Activated CD4-positive, alpha-beta memory T cell treated with anti-CD3 and anti-CD28 coated beads for 36 hours (primary cell): ENCODE measurements at places on chromosomes 13 and 19. TPM values are rescaled to one million over a fixed set of nuclear protein-coding genes. Genes with fewer than 3 reads are reported as not detected.

The NLRP4 gene
- not detected for total RNA-seq

DNA sequence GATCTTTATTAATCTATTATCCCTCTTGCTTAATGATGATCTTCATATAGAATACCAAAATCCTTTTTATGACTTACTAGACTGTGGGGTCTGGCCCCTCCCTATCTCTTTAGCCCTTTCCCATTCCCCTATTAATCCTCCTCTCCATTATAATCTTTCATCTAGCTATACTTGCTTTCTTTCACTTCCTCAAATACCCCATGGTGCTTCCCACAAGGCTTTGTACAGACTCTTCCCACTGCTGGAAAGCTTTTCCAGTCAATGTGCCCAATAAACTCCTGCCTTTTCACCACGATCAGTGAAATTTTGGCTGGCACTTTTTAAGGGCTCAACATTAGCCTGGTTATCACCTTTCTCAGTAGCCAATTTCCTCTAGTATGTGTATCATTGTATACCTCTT lies 3.2 kb upstream of the EBPL start:
- DNase-seq: no peak
- no peaks in the 10 kb centered on the region for H3K27me3 ChIP-seq
- no peak overlapping the region for H3K4me3 ChIP-seq
- no peaks in the 10 kb centered on the region for H3K36me3 ChIP-seq

DNA sequence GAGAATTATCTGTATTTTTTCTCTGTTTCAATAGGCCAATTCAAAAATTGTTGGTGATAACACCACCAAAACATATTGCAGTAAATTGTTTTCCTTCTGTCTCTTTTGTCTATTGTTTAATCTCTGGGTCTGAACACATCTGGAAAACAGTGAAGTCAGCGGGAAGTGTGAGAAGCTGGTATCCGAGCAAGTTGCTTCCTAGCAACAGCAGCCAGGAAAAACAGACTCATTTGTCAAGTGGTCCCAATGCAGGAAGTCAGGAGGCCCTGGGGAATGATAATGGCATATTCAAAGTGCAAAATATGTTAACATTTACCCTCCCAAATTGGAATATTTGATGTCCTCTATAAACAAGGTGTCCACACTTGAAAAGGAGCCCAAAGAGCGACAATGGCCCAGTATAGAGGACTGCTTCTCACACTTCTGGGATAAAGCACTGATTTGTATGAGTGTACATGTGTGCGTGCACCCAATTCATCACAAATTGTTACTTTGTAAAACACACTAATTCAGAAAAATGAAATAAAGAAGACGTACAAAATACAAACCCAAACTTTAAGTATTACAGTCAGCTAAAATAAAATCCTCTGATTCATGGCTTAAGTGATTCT lies 515.0 kb downstream of the TBC1D4 start:
- H3K27ac ChIP-seq: no peak overlapping the region
- no peaks in the 10 kb centered on the region for H3K36me3 ChIP-seq
- H3K27me3 ChIP-seq: peaks cover 4% of the 10 kb centered on the region
- no peak overlapping the region for H3K4me3 ChIP-seq
- no peaks in the 10 kb centered on the region for H3K4me1 ChIP-seq
- no peak for DNase-seq

- H3K4me3 ChIP-seq: no peak overlapping the region
- peaks cover 37% of the 10 kb centered on the region for H3K36me3 ChIP-seq
- H3K27ac ChIP-seq: no peak overlapping the region
- H3K4me1 ChIP-seq: peaks cover 39% of the 10 kb centered on the region
- no peaks in the 10 kb centered on the region for H3K27me3 ChIP-seq
Observed at GRCh38 chr19:16384688-16385087, 60.1 kb downstream of the KLF2 start.

The SERPINE3 gene
- total RNA-seq: not detected

- H3K27ac ChIP-seq: no peak overlapping the region
- no peak overlapping the region for H3K4me3 ChIP-seq
- H3K4me1 ChIP-seq: no peaks in the 10 kb centered on the region
- DNase-seq: peak; percentile 16
Observed at GRCh38 chr13:60226507-60226906, 62.8 kb upstream of the DIAPH3 start.

GRCh38 chr19:30649934-30650614 lies 277.9 kb downstream of the ZNF536 start:
- H3K4me1 ChIP-seq: no peaks in the 10 kb centered on the region
- no peak overlapping the region for H3K4me3 ChIP-seq
- DNase-seq: peak; percentile 55
- H3K27ac ChIP-seq: no peak overlapping the region
- no peaks in the 10 kb centered on the region for H3K36me3 ChIP-seq
- peaks cover 15% of the 10 kb centered on the region for H3K27me3 ChIP-seq

DNA sequence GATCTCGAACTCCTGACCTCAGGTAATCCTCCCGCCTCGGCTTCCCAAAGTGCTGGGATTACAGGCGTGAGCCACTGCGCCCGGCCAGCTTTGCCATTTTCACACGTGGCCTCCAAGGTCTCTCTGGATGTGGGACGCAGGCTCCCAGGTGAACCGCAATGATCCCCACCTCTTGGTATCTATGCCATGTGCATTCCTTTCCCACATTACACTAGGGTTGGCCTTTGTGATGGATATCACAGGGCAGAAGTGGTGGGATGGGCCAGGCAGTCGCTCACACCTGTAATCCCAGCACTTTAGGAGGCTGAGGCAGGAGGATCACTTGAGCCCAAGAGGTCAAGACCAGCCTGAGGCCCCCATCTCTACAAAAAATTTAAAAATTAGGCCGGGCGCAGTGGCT lies 22.4 kb downstream of the FGF21 start:
- no peak for DNase-seq
- H3K27me3 ChIP-seq: peaks cover 3% of the 10 kb centered on the region
- no peak overlapping the region for H3K27ac ChIP-seq
- no peak overlapping the region for H3K4me3 ChIP-seq
- H3K36me3 ChIP-seq: no peaks in the 10 kb centered on the region
- H3K4me1 ChIP-seq: peaks cover 3% of the 10 kb centered on the region

The CAPN12 gene
- 7.1 TPM for total RNA-seq

GRCh38 chr13:32175307-32175706 lies 139.9 kb downstream of the ZAR1L start:
- peaks cover 3% of the 10 kb centered on the region for H3K36me3 ChIP-seq
- no peaks in the 10 kb centered on the region for H3K27me3 ChIP-seq
- no peak for DNase-seq
- H3K4me1 ChIP-seq: no peaks in the 10 kb centered on the region
- no peak overlapping the region for H3K27ac ChIP-seq
- no peak overlapping the region for H3K4me3 ChIP-seq

The IGSF23 gene
- not detected for total RNA-seq

The ATP4A gene
- total RNA-seq: not detected

DNA sequence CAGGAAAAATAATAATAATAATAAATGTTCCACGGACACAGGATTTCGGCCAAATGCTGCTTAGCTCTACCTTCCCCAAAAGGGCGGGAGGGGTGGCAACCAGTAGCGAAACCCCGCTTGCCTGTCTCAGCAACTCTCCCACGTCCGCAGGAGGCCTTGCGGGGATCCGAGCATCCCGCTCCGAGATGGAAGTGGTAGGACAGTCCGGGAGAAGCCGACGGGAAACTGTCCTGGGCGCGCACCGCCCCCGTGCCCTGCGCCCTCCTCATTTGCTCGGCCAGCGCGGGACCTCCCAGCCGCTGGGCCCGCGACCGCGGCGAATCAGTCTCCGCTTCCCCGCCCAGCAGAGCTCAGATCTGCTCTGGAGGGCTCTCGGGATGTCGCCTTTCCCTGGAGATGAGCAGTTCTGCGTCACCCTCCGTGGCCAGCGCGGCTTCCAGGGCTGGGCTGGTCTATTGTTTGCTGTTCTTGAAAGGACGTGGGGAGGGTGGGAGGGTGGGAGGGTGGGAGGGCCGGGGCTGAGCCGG lies 48.9 kb upstream of the PABPC3 start:
- peaks cover 58% of the 10 kb centered on the region for H3K27me3 ChIP-seq
- H3K4me3 ChIP-seq: no peak overlapping the region
- peaks cover 3% of the 10 kb centered on the region for H3K4me1 ChIP-seq

- H3K27me3 ChIP-seq: no peaks in the 10 kb centered on the region
- H3K36me3 ChIP-seq: peaks cover 45% of the 10 kb centered on the region
- no peaks in the 10 kb centered on the region for H3K4me1 ChIP-seq
- no peak overlapping the region for H3K4me3 ChIP-seq
Observed at GRCh38 chr13:111259058-111259457, 61.4 kb upstream of the TEX29 start.

- H3K36me3 ChIP-seq: no peaks in the 10 kb centered on the region
- no peak overlapping the region for H3K27ac ChIP-seq
- DNase-seq: no peak
- peaks cover 7% of the 10 kb centered on the region for H3K27me3 ChIP-seq
- H3K4me3 ChIP-seq: no peak overlapping the region
Observed at GRCh38 chr19:30743011-30743410, 370.8 kb downstream of the ZNF536 start.

GRCh38 chr19:39544226-39544903 lies 4.4 kb upstream of the EID2 start:
- peak; percentile 40 for DNase-seq
- H3K36me3 ChIP-seq: peaks cover 3% of the 10 kb centered on the region
- peaks cover 48% of the 10 kb centered on the region for H3K4me1 ChIP-seq
